ENCODE measurements at places on chromosomes 6 and 20. TPM values are rescaled to one million over a fixed set of nuclear protein-coding genes. Genes with fewer than 3 reads are reported as not detected.

DNA sequence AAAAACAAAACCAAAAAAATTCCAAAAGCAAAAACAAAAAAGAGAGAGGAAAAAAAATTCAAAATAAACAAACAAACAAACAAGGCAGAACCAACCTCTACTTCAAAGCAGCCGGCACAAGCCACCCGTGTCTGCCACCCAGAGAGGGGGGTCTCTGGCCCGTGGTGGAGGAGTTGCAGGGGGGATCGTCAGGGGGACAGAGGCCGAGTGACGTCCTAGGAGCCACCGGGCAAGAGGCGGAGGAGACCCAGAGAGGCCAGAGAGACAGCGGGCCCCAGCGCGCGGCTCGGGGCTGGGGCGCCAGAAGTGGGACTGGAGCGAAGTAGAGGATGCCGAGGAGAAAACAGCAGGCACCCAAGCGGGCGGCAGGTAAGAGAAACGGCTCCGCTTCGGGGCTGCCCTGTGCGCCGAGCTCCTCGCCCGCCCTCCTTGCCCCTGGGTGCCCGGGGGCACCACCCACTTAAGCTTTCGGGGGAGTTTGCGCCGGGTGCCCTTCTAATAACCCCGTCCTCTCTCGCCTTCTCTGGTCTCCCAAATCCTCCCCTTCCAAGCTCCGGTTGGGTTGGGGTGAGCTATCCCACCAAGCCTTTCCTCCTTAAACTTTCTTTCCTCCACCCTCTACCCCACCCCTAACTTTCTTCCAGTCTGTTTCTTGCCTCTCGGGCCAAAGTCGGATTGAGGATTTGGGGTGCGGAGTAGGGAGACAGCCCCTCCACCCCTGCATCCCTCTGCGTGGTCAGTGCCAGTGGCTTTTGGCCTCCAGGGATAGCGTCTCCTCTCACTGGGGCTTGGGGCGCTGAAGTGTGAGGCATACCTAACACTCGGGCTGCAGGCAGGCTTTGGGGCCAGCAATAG, 1.0 kb downstream of the TSHZ2 start:
- peak; percentile 24 for DNase-seq

DNA sequence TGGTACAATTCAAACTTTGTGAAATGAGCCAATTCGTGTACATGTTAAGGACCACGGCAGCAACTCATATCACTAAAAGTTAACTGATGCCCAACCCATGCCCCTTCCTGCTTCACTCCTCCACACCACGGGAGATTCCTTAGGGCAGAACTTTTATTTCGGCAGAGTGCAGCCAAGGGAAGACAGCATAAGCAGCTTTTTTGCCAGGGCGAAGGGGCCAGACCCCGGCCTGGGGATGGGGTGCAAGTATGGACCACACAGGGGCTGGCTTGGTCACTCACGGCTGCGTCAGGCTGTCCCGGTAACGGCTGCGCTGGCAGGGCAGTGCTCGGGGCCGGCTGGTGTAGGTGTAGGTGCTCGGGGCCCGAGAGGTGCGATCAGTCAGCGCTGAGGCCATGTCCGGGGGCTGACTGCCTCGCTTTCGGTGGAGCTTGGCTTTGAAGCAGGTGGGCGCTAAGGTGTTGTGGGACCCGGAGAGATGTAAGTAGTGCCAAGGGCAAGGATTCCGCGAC, 792 bp downstream of the RSPH3 start:
- DNase-seq, result no peak

GRCh38 chr6:5590187-5590586, 328.9 kb downstream of the FARS2 start:
- DNase-seq, result peak; percentile 59

DNA sequence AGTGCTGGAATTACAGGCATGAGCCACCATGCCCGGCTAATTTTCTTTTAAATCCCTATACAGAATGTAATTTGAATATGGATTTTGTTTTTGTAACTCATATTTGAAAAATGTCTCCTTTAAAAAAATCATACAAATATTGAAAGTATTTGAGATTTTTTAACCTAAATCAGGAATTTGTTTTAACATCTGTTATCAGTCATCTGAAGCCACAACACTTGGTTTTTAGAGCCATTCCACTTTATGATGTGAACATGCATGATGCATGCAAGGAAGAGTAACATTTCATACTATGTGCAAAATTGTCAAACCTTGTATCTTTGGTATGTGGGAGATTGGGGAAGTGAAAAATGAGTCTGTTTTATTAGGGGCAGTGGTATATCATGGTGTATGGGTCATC, 124.5 kb upstream of the AHI1 start:
- DNase-seq, result no peak

GRCh38 chr6:30042914-30043313, 18.2 kb upstream of the POLR1H start:
- no peak for DNase-seq

DNA sequence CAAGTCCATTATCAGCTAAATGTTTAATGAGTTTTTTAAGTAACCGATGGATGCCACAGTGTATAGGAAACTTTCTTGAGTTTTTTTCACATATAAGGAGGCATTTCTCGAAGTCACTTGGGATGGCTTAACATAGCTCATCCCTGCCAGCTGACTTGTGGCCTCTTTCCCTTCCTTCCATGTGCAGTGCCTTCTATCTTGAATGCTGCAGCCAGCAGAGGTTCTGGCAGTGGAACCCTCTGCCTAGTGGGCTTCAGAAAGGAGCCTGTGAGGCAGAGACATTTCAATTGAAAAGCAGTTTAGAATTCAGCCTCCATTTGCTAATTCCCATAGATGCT, 51.9 kb downstream of the AKAP12 start:
- DNase-seq, result no peak

DNA sequence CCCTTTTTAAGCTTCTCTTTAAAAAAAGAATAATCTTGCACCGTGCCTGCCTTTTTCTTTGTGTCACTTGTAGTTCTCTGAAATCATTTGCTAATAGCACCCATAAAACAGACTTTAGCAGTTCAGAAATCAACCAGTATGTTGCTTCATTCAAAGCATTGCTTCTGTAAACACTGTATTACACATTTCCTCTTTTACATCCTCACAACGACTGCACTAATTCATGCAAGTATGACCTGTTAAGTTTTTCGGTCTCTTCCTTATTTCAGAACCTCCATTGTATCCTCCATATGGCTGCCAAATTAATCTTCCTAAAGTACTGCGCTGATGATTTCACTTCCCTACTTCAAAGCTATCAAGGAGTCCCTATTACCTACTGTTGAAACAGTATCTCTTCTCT, 142.9 kb upstream of the RNF217 start:
- DNase-seq, result no peak

DNA sequence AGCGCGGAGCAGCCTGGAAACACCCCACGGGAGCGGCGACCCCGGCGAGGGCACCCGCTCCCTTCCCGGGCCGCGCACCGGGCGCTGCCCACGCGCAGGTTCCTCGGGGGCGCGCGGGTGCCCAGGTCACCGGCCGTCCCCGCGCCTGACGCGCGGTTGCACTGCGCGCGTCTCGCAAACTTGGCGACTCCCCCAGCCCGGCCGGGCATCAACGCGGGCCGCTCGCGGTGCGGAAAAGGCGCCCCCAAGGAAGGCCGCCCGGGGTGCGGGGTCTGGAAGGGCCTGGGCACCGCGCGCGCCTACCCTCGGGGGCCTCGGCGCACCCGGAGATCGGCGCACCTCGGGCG, 555 bp upstream of the ZBTB46 start:
- DNase-seq, result no peak

DNA sequence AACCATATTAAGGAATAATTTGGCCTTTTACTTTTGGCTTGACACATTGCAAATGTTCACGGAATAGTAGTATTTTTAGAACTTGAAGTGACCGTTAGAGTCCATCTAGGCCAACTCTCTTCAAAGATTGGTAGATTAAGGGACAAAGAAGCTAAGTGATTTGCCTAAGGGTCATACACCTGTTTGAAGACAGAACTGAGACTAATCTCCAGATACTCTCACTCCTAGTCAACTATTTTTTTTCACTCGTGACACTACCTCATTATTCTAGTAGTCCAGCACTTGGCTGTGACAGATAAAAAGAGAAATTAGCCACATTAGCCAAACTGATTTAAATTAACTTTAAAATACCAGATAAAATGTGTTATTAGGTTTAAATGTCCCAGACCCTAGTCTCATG, 10.6 kb downstream of the ACSS2 start:
- DNase-seq, result no peak

GRCh38 chr6:91161246-91161645, 574.4 kb upstream of the MAP3K7 start:
- no peak for DNase-seq

DNA sequence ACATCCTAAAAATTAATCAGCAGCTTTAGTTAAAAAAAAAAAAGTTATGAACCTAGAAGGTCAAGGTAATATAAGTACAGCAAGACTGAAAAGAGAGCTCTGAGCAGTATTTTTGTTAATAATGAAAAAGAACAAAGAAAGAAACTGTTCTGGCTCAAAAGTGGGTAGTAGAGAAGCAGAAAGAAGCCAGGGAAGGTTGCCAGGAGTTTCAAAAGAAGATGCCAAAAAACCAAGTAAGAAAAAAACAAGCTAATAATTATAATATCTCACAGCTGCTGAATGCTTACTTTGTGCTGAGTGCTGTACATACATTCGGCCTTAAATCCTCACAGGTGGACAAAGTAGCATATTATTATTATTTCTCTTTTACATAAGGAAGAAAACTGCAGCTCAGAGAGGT, 31.9 kb downstream of the NRSN1 start:
- no peak for DNase-seq

GRCh38 chr6:43103253-43103876, 27.3 kb downstream of the PTK7 start:
- DNase-seq, result no peak

DNA sequence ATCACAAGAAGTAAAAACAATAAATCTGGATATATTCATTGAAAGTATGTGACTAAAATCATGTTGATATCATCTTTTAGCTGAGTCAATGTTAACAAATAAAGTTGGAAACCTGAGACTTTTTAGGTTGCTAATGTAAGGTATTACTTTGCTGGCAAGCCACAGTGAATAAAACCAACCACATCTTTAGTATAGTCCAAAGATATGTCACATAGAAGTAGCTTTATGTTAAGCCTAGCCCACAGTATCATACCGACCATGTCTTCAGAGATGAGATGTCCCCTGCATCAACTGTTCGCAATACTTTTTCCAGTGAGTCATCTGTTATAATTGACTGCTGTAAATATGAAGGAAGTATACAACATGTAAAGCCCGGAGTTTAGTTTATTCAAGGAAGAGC, 107.6 kb upstream of the MCHR2 start:
- no peak for DNase-seq

DNA sequence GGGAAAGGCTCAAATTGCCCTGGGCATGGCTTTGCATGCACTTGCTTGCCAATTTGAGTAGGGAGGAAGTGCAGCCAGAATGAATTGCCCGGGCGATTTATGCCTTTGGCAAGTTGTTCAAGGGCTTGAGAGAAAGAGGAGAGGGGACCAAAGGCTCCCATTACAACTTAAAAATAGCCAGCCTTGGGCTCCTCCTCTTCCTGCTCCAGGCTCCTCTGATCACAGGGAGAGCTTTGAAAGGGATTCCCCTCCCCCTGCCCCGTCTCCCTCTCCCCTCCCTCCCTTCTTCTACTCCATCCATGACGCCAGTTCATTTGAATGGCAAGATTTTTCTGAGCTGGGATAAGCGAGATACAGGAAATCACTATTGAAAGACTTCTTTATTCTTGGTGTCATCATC, 304.9 kb upstream of the JAG1 start:
- no peak for DNase-seq

DNA sequence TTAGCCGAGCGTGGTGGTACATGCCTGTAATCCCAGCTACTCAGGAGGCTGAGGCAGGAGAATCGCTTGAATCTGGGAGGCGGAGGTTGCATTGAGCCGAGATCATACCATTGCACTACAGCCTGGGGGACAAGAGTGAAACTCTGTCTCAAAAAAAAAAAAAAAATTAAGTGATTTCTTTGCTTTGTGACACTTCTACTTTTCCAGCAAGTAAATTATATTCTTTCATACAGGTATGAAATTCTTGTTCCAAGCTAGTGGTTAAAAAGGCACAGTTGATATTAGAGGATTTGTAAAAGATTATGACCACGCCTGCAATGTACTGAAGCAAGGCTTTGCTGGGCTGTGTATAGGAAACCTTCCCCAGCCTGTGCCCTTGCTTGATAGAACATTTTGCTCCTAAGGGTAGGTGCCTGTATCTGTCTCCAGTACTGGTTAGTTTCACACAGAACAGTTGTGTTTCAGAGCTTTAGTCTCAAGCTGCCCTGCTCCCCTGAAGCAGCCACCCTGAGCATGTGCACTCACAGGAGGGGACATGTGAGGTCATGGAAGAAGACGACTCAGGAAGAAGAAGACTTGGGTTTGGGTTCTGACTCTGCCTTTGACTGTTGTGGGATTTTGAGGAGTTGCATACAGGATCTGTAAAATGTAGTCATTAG, 10.2 kb downstream of the PTPN1 start:
- no peak for DNase-seq

- no peak for DNase-seq
These were observed 104.9 kb upstream of the PRDM1 start for GRCh38 chr6:105981002-105981887.

DNA sequence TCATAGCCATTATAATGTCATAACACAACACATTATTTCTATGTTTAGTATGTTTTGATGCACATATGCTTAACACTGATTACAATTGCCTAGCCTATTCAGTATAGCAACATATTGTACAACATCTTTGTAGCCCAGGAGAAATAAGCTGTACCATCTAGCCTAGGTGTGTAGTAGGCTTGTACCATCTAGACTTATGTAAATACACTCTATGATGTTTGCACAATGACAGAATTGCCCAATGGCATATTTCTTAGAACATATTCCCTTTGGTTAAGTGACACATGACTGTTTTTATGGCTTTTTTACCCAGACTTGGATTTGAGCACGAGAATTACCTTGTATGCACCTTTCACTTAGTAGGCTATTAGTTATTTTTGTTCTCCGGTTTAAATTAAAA, 64.5 kb upstream of the HIVEP1 start:
- DNase-seq, result no peak

GRCh38 chr6:156582509-156582992, 194.6 kb upstream of the ARID1B start:
- DNase-seq, result no peak

- no peak for DNase-seq
These were observed 39.0 kb downstream of the BCKDHB start for GRCh38 chr6:80145509-80145908.

- DNase-seq, result no peak
These were observed 18.2 kb downstream of the WRNIP1 start for GRCh38 chr6:2783188-2783963.

DNA sequence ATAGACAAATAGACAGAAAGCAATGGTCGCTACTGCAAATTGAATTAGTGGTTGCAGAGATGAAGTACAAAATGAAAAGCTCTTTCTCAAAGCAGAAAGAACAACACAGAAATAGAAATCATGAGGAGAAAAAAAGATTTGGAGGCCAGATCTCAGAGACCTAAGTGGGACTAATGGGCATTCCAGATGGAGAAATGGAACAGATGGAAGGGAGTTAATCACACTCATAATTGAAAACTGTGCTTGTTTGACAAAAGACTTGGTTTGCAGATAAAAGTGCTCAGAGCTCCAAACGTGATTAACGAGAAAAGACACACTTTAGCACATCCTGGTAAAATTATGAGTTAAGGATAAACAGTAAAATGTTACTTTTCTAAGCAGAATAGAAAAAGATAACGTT, 58.1 kb upstream of the SNRPB2 start:
- DNase-seq, result no peak

- no peak for DNase-seq
These were observed 34.0 kb downstream of the CPNE5 start for GRCh38 chr6:36805096-36805797.

HSPA1L gene
- 2.6 TPM for total RNA-seq

GSTA1 gene
- not detected for total RNA-seq

OPRM1 gene
- not detected for total RNA-seq

NAPB gene
- total RNA-seq, result 4.9 TPM

LGSN gene
- total RNA-seq, result not detected

SLC26A8 gene
- total RNA-seq, result not detected

CST2 gene
- not detected for total RNA-seq

CRYBG1 gene
- total RNA-seq, result 3.5 TPM

Data from left cardiac atrium (tissue), 4 donors.